ENCODE measurements at places on chromosomes 7 and 10.
A peak's percentile ranks its signal among the peaks of the same experiment; 100 is the strongest.

DNA sequence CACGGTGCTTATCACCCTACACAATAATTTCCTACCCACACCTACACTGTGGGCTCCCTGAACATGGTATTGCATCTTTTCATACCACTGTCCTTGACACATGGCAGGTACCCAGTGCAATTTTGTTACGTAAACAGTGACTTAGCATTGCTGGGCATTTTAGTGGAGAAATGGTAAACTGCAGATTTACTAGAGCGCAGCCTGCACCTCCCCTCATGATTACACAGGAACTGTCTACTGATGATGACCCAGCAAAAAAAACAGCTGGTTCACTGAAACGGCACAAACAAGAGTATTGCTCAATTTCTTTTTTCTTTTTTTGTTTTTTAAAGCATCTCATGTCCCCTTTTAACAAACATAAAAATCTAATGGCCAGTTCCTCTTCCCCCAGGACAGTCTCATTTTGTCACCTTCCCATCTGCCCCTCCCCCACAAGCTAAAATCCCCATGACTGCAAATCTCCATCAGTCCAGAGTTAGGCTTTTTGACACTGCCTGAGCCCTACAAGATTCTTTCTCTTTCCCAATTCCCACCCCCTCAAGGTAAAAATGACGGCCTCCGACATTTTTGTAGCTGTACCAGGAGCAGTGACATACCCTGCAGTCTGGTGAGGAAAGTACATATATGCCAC is 2.8 kb downstream of the ZNF746 start:
- no peak for DNase-seq

DNA sequence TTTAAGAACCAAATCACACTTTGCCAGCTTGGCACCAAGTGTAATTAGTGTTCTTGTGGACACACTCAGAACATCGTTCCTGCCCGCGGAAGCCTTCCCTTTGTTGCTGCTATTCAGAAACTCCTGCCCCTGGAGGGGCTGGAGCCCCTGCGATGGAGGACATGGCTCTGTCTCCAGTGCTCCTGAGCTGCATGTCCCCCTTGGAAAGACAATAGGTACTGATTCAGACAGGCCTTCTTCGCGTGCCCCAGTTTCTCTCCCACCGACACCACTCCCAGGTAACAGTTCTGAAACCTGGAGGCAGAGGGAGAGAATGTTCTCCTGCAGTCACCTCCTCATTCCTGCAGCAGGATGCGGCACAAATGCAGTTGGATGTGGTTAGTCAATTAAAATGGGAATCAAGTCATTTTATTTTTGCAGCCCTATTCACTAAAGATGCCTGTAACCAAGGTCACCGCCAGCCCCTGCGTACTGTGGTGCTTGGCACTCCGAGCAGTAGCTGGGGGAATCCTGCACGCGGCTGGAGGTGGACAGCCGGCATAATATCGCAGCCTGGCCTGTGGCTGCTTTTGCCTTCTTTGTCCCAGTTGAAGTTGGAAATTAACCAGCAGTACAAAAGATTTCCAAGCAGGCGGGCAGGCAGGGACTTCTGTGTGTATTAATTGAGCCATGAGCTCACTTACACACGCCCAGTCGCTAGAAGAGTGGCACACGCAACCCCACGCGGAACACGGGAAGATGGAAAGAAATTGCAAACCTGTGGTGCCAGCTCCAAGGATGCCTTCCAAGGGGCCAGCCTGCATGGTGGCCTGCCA is 205.7 kb downstream of the EBF3 start:
- DNase-seq, result no peak

DNA sequence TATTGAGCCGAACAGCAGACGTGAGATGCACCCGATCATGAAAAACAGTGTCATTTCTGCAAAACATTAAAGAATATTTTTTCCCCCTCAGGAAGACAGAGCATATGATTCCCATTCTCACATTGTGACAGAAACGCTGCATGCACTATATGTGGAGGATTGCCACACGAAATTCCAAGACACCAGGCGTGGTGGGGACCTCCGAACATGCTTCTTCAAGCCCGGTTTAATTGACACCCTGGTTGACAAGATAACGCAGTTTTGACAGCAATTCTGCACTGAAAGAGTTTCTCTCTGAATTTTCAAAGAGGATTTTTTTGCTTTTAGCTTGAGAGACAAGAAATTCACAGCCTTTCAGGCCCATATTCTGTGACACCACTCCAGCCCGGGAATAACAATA is 442.8 kb upstream of the NRP1 start:
- no peak for DNase-seq

GRCh38 chr7:77276120-77276519 is 76.5 kb upstream of the FGL2 start:
- DNase-seq, result no peak

GRCh38 chr10:65341323-65341925 is 1584.4 kb upstream of the LRRTM3 start:
- DNase-seq, result no peak

- DNase-seq, result no peak
These were observed 115.8 kb downstream of the THSD7A start for GRCh38 chr7:11716185-11716584.

- no peak for DNase-seq
These were observed 69.2 kb upstream of the CAMK2B start for GRCh38 chr7:44394636-44395035.

DNA sequence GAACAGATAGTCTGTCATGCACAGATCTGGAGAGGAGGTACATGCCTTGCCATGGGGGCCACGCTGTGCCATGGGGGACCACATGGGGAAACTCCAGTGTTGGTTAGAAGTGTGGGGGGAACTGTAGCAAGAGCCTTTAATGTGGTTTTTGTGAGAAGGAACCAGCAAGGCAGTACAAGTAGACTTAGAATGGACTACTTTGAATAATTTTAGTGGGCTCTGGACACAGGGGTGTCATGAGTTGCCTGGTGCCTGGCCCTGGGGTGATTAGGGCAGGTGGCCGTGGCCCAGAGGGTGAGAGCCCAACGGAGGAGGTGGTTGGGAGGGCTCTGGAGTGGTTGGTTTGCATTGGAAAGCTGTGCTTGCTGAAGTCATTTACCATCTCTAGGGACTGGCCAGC is 77.2 kb downstream of the CXCL12 start:
- no peak for DNase-seq

- DNase-seq, result no peak
These were observed 66.6 kb downstream of the AGMO start for GRCh38 chr7:15495170-15495569.

DNA sequence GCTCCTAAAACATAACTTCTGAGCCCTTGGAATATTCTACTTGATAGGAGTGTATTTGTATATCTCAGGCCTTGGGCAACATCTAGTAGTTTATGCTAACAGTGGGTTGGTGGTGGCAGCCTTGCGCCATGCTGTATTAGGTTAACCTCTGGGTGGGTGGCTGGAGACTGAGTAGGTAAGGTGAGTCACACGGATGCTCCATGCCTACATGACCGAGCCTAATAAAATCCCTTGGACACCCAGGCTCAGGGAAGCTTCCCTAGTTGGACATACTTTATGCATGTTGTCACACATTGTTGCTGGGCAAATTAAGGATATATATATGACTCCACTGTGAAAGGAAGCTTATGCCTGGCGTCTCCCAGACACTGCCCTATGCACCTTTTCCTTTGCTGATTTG is 6.0 kb upstream of the DAGLB start:
- no peak for DNase-seq

DNA sequence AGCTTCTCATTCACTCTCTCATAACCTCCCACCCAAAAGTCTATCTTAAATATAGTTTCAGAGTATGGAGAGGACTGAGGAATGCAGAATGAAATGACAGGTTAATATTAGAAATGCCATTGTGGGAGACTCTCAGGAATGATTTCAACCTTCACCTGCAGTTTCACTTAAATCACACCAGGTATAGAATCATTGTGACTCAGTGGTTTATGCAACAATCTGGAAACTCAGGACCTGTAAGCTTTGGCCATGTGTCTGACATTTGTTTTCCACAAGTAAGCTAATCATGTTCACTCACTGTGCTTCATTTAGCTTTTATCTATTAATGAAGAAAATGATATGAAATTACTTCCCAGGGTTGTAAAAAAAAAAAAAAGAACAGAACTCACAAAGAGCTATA is 8.7 kb upstream of the PTPN12 start:
- DNase-seq, result no peak

DNA sequence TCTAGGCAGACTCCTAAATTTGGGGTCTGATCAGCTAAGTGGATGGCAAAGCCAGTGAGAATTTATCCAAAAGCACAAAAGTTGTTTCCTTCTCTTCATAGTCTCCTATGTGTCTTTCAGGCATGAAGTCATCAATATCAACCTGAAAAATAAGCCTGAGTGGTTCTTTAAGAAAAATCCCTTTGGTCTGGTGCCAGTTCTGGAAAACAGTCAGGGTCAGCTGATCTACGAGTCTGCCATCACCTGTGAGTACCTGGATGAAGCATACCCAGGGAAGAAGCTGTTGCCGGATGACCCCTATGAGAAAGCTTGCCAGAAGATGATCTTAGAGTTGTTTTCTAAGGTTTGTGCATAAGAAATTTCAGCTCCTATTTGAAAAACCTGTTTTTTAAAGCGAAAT is 4.8 kb downstream of the GSTO1 start:
- no peak for DNase-seq

- DNase-seq, result no peak
These were observed 21.4 kb downstream of the HKDC1 start for GRCh38 chr10:69241575-69241974.

DNA sequence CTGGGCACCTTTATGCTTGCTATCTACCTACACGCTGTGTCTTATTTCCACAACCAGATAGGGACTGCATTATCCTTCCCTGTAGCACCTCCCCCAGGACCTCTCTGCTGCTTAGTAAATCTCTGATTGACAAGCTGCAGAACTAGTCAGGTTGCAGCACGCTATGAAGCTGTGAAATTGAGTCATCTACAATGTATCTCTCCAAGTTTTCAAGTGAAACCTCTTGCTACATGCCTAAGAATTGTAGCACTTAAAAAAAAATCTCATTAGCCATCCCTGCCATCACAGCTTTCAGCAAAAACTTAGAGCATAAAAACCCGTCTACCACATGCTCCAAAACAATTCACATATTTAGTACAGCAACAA is 69.7 kb upstream of the FGFR2 start:
- DNase-seq, result no peak

DNA sequence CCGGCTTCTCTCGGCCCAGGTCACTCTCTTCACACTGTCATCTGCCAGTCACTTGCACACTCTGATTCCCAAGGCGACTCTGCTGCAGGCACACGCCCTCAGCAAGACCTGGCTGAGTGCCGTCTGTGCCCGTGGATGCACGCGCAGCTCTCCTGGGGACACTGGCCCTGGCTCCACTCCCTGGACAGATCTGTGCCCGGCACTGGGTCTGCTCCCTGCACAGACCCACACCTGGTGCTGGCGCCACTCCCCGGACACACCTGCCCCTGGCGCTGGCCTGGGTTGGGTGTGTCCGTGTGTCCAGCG is 133.2 kb downstream of the DNAJB6 start:
- no peak for DNase-seq

GRCh38 chr7:151508991-151509390 is 10.7 kb downstream of the RHEB start:
- DNase-seq, result no peak

DNA sequence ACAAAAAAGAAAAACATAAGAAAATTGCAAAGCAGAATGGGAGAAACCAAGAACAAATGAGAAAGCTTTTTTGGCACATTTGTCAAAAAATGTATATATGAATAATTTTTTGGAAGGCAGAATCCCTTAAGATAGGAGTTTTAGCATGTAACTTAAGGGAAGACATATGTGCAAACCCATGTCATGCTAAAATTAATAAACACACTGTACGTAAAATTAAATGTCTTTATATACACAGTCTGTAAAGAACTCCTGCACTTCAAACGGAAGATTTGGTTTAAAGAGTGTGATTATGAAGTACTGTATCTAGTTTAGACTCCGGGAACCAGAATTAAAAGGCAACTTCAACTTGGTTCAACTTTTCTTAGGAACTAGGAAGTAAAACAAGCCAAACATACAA is 369.9 kb upstream of the TEX47 start:
- no peak for DNase-seq

GRCh38 chr7:112260911-112261310 is 54.4 kb downstream of the ZNF277 start:
- DNase-seq, result no peak

DNA sequence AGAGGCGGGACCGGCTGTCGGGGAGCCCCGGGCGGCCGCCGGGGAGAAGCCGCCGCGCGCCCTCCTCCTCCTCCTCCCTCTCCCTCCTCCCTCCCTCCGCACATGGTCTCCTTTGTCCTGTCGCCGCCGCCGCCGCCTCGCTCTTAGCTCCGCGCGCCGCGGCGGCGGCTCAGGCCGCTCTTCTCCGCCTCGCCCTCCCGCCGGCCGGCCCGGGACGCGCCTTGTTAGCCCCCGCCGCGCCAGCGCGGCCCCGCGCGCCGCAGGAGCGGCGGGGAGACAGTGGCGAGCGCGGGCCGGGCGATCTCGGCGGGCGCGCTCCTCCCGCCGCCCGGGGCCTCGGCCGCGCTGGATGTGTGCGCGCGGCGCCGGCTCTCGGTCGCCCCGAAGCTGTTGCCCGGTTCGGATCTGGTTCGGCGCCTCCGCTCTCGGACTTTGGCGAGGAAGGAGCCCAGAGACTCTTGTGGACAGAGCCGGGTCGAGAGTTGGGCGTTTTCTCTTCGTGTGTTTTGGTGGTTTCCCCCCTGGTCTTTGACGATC is 437.4 kb upstream of the GALNT17 start:
- peak; percentile 24 for DNase-seq

- no peak for DNase-seq
These were observed 65.1 kb upstream of the MPP7 start for GRCh38 chr10:28367929-28368484.

DNA sequence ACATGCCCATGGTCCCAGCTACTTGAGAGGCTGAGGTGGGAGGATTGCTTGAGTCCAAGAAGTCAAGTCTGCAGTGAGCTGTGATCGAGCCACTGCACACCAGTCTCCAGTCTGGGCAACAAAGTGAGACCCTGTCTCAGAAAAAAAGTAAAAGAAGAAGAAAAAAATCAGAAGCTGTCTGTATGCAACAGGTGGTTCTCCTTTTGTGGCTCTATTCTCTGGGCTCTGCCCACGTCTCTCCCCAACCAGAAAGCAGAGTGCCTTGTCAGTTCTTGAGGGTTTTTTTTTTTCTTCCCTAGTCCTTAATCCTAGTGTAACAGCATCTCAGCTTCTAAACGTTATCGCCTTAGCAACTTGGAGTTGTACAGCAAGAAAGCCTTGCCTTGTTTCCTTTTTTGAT is 89.5 kb downstream of the PRKCQ start:
- no peak for DNase-seq

DNA sequence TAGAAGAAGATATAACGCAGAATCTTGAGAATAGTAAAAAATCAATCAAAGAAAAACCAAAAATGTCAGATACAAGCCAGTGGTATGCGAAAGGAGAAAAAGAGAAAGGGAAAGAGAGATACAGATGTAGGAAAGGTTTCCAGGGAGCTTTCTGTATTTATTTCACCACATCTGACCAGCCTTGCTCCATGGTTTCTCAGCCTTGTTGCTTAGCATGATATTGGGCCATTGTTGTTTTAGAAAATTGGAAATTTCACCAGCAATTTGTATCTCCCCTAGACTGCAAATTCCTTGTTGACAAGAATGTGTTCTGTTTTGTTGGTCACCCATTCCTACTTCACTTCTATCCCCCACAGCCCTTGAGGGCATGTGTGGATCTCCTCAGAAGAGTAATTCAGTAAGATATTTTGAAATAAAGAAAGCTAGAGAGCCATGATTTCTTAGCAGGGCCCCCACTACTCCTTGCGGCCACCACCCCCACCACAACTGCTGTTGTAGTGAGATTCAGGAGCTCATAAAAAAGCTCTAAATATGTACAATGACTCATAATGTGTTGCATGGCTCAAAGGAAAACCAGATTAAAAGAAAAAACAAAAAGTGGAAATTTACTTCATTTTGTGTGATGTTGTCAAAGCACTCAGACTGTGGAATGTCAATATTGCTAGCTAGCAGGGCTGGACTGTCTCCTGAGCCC is 138.7 kb downstream of the CHRM2 start:
- no peak for DNase-seq
